Chondrocyte (in vitro differentiated cells): ENCODE measurements at places on chromosomes 6 and 20. TPM values are rescaled to one million over a fixed set of nuclear protein-coding genes. Genes with fewer than 3 reads are reported as not detected.

- no peak for DNase-seq
Observed at GRCh38 chr20:45350217-45350616, 2.0 kb upstream of the SDC4 start.

Gene CCN5
- 1.6 to 1.7 TPM (median 1.7 TPM) in 3 replicates for total RNA-seq

Gene SDC4
- 17.1 to 21.4 TPM (median 21.2 TPM) in 3 replicates for total RNA-seq

DNA sequence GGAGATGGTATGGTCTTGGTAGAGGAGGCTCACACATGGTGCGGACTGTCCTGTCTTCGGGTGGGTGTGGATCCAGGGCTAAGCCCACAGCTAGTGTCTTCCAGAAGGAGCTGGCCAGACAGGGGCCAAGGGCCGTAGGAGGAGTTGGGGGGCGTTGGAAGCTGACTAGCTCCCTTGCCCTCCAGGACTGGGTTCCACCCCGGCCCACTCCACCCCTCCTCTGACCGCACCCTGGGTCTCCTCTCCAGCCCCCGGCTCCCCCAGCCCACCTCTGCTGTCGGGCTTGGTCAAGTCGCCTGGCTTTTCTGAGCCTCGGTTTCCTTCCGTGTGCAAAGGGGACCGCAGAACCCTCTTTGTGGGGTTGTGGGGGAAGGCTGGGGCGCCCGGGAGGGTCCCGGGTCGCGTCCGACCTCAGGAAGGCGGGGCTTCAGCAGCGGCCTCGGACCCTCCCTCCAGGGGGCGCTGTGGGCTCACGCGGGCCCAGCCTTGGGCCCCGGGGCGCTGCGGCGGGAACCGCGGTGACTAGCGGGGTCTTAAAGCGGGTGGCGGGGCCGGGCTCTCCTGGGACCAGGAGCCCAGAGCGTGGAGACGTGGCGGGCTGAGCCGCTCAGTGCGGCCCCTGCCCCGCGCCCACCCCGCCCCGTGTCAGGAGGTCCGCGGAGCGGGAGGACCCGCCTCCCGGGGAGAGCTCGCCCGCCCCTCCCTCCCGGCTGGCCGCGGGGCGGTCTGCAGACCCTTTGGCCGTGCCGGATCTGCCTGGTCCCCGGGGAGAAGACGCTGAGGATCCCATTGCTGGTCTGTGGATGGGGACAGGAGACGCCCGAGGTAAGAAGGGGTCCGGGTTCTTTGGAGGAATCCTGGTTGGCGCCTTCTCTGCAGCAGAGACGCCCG is 5.4 kb downstream of the NPBWR2 start:
- peak; percentile 80 for DNase-seq

Gene C6orf132
- total RNA-seq: 0.75 to 5.8 TPM (median 5.2 TPM) in 3 replicates

Gene MEI4
- not detected in 3 replicates for total RNA-seq

Gene BTNL2
- total RNA-seq: not detected in 3 replicates

GRCh38 chr6:105322499-105323225 is 80.2 kb downstream of the PREP start:
- DNase-seq: no peak

GRCh38 chr6:135522965-135523692 is 25.6 kb upstream of the AHI1 start:
- DNase-seq: no peak

GRCh38 chr20:61572789-61573188 is 320.7 kb downstream of the CDH4 start:
- DNase-seq: no peak

Gene KIAA0408
- 0.45 to 1.2 TPM in 2 of 3 replicates, not detected in the other for total RNA-seq

Gene EPHA7
- total RNA-seq: 55.4 to 83.5 TPM (median 55.4 TPM) in 3 replicates
